ENCODE measurements at places on chromosomes 11 and 22.

GRCh38 chr22:47089796-47090460 is 327.5 kb downstream of the TBC1D22A start:
- DNase-seq = no peak

GRCh38 chr22:37267135-37267587 is 15.1 kb upstream of the CYTH4 start:
- DNase-seq = peak; percentile 61

DNA sequence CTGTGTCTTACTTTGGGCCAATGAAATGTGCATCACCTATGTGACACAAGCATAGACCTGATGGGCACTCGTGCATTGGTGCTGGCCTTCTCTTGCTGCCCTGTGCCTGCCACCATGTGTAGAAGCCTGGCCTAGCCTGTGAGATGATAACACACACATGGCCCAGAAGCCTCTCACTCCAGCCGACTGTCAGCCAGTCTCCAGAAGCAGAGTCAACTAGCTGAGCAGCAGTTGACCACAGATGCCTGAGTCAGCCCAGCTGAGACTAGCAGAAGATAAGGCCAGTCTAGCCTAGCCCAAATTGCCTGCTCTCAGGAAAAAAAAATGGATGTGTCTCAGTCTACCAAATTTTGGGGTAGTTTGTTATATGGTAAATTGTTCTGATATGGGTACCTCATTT is 46.2 kb downstream of the CSNK2A3 start:
- no peak for DNase-seq

DNA sequence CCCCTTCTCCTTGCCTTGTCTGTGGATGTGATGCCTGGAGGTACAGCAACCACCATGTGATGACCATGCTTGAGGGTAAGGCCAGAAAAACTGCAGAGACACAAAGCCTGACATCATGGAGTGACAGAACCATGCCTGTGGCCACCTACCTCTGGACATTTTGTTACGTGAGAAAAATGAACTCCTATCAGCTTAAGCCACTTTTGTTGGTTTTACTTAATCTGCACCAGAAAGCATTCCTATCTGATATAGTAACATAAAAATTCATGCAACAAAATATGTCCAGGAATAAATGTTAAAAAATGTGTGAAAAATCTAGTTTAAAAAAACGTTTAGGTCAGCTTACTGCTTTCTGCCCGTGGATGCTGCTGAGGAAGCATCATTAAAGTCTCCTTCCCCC is 42.6 kb upstream of the P4HA3 start:
- no peak for DNase-seq

- no peak for DNase-seq
These were observed 24.7 kb downstream of the PLEKHA7 start for GRCh38 chr11:16989554-16989953.

All from activated T-helper 1 cell treated with Interleukin-2 at 50 U/mL for 16 hours (primary cell).